ENCODE measurements at places on chromosomes 5 and 9.

- no peak for DNase-seq
Observed at GRCh38 chr5:143086908-143087637, 316.4 kb downstream of the NR3C1 start.

GRCh38 chr9:14278291-14278721, 35.6 kb downstream of the NFIB start:
- DNase-seq: no peak

DNA sequence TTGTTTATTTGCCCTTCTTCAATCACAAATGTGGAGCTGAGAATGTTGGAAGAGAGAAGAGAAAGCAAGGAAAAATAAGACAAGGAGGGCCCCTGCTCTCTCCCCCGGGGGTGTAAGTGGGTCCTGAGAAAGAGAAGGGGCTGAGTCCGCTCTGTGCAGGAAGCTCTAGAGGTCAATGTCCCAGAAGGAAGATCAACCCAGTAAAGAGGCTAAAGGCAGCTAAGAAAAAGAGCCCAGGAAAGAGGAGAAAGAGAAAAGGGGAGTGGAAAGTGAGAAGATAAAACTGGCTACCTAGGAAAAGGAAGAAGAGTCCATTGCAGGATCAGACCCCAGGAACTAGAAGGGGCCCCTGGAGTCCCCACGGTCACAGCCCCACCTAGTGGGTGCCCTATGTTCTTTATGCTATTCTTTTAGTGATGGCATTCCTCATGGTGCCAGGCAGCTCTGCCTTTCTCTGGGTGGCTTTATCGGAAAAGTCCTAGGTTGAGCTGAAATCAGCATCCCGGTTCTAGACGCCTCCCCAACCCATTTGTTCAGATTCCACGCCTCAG, 583.4 kb downstream of the ACTL7B start:
- DNase-seq: peak; percentile 71

GRCh38 chr5:50751064-50751657, 84.7 kb downstream of the PARP8 start:
- peak; percentile 49 for DNase-seq

Measured in D341Med (cell line).